Left ventricle myocardium inferior (tissue), 1 donor: ENCODE measurements at places on chromosomes 13 and 19. TPM values are rescaled to one million over a fixed set of nuclear protein-coding genes. Genes with fewer than 3 reads are reported as not detected.

DNA sequence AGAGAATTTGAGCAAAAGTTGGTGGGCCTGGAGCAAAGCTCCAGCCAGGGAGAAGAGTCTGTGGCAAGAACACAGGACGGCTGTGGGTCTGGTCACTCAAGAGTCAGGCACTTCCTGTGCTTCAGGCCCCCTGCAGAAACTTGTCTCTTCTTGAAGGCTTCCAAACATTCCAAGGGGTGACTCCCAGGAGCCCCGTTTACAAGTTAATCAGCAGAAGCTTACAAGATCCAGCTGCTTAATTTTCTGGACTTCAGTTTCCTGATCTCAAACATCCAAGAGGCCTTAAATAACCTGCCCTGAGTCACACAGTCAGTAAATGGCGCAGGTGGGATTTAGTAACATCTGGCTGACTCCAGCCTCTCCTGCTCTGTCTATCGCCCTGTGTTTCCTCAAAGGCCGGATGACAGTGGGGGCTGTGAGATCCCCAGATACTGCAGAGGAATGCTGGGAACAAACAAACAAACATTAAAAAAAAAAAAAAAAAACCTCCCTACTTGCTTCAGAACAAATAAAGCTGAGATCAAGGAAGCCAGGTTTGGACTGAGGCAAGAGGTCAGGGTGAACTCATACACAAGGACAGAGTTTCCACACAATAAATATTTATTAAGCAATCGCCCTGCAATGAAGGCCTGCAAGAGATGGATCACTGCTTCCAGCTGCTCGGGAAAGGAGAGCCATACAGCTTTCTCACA, 175.4 kb upstream of the RFC3 start:
- peak; percentile 39 for DNase-seq

The PSG11 gene
- total RNA-seq = not detected

- DNase-seq = no peak
Measured at GRCh38 chr13:67143544-67144115, 86.5 kb downstream of the PCDH9 start.

DNA sequence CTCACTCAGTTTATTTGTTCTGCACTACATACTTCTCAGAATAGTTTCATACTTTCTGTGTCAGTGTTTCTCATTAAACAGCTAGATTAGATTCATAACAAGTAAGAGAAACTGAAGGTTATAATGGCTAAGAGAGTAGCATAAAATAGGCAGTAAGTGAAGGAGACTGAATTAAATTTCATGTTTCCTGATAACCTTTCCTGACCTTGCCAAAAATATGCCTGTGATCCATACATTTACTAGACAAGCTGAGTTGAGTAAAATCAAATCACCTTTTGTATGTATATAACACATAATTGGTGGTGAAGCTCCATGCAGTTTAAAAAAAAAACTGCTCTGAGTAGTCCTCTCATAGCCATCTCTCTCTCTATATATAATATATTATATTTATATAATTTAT, 545.3 kb upstream of the PCDH20 start:
- no peak for DNase-seq

- DNase-seq = no peak
Measured at GRCh38 chr19:1168572-1169410, 5.3 kb downstream of the SBNO2 start.

The NRTN gene
- total RNA-seq = 22.8 TPM
